Left hindlimb (tissue), 1 donor: ENCODE measurements at places on chromosomes 6 and 20.
A peak's percentile ranks its signal among the peaks of the same experiment; 100 is the strongest.

GRCh38 chr6:9250852-9251251 is 815.5 kb upstream of the SLC35B3 start:
- DNase-seq = peak; percentile 25

DNA sequence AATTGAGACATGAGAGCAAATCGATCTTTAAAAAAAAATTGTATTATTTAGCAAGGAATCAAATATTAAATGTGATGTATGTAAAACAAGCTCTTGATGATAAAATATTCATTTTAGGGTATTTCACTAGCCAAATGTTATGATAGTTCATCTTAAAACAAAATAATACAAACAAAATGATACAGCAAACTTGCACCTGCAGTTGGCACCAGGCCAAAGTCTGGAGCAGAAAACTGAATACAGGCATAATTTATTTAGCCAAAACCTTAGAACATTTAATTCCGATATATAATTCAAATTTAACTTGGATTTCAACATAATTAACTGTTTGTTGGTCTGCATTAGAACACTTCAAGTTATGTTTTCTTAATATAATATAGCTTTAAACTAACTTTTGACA is 60.9 kb downstream of the EPHA7 start:
- no peak for DNase-seq

- no peak for DNase-seq
Observed at GRCh38 chr6:155523821-155524651, 68.4 kb upstream of the NOX3 start.

GRCh38 chr6:141210901-141211300 is 921.8 kb upstream of the GJE1 start:
- DNase-seq = no peak

GRCh38 chr6:133236932-133237331 is 4.2 kb upstream of the EYA4 start:
- no peak for DNase-seq

GRCh38 chr20:10603378-10603777 is 70.4 kb downstream of the JAG1 start:
- DNase-seq = no peak

- no peak for DNase-seq
Observed at GRCh38 chr20:845226-845868, 11.8 kb downstream of the FAM110A start.

- no peak for DNase-seq
Observed at GRCh38 chr20:15068486-15068885, 731.1 kb upstream of the FLRT3 start.
